ENCODE measurements at places on chromosomes 4 and X.

DNA sequence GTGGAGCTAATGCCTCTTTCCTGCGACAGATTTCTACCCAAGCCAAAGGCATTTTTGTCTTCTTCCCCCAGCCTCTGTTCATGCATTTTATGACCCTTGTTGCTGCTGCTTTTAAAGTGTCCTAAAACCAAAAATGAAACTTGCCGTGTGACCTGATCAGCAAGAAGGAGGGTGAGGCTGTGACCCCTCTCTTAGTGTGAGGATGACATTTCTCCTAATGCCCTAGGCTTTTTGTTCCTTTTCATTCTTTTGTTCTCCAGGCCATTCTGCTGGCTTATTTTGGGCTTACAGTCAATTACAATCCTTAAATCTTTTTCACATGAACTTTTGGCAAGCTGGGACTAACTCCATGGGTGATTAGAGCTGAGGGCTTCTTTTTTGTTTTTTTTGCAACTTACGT, 34.4 kb downstream of the PTTG2 start:
- no peak for DNase-seq

- no peak for DNase-seq
Observed at GRCh38 chr4:1234811-1235292, 14.1 kb downstream of the CTBP1 start.

GRCh38 chr4:37754410-37755185, 68.4 kb upstream of the RELL1 start:
- DNase-seq: no peak

DNA sequence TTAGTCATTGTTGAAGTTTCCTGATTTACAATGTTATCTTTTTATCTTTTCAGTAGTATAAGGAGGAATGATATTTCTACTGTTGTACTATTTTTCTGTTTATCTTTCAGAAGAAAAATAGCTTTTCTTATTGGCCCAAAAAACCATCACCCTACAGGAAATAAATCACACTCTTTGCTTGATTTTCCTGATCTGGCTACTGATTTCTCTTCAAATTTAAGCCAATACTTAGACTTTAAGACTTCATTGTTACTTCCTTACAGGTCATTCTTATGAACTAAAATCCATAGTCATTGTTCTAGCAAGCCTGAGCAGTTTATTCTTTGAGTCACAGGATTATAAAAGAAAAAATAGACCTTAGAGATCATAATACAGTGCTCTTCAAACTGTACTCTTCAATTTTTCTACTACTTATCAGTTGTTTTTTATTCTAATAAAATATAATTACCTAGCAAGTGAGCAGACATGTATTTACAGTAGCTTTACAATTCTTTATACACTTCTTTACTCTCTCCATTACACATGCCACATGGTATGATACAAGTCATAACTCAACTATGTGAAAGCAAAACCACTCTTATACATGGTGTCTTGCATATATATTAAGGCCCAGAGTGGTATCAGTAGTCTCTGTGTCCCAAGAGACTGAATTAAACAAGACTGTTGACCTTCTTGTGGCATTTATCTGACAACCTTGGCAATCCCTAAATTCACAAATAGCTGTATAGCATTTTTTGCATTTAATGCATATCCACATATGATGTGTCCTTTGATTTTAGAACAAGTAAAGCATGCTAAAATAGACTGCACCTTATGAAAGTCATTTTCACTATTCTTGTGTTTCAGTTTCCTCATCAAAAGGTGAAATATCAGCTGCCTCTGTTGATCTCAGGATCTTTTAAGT, 47.9 kb downstream of the TET2 start:
- DNase-seq: no peak

DNA sequence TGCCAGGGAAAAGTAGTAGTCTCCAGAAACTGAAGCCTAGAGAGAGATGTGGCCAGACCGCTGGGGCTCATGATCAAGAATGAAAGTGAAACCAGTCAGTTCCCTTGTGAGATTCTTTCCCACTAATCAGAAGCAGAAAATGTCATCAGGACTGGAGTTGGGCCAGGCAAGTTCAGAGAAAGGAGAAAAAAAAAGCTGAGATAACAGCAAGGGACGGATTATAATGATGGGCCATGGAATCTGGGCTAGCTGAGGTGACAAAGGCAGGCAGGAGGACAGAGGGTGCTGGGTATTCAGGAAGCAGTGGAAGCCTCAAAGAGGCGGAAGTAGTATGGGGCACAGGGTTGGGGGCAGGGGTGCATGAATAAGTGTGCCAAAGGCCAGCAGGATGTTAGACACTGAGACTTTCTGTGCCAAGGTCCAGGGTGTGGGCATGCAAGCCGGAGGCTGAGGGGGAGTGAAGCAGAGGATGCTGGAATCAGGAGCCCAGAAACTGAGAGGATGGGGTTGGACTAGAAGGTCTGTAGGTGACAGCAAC, 2.5 kb downstream of the CXorf38 start:
- DNase-seq: peak; percentile 73

DNA sequence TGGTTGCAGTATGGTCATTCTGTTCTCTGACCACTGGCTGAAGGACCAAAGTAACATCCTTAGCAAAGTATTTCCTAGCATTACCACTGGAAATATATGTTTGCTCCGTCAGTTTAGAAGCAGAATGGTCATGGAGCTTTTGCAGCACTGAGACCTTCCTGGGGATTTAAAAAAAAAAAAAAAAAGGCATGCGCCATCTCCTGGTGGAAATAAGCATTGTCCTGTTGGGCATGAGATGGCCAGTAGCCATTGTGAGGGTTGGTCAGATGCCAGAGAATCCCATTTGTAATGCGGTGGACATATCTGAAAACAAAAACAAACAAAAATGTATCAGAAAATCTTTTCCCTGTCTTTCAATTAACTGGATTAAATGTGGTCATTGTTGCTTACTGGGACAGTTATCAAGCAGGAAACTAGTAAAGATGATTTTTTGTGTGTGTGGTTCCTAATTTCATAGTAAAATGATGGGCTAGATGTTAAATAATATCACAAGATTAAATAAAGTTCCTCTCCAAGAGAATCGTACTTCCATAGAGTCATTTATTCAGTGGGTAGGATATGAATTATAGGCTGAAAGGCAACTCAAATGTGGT, 139.6 kb downstream of the SOWAHB start:
- no peak for DNase-seq

DNA sequence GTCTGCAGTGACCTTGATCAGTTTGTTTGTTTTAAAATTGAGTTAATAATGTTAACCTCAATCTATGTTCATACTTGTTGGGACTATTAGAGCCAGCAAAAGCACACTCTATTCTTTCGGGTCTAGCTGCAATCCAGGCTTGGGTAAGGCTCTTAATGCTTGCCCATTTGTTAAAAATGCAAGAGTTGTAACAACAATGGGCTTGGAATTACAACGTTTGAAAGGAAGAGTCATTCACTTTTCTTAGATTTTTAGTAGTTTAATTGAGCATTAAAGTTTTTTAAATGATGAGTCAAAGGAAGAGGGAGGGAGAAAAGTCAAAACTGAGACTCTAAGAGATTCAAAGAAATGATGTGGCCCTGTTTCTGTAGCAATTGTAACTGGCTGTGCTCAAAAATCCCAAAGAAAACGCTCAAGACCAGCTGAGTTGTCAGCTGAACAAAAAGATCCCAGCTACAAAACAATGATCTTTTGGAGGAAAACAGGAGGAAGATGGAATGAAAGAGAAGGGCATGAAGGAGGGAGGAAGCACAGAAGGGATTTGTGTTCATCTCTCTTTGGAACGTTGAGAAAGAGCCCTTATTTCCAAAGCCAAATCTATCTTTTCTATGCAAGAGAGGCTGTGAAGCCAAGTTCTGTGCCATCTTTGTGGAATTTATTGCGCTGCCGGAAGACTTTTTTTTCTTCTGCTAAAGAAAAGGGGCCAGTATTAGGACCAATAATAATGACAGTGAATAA, 5.5 kb downstream of the SCD5 start:
- DNase-seq: no peak

DNA sequence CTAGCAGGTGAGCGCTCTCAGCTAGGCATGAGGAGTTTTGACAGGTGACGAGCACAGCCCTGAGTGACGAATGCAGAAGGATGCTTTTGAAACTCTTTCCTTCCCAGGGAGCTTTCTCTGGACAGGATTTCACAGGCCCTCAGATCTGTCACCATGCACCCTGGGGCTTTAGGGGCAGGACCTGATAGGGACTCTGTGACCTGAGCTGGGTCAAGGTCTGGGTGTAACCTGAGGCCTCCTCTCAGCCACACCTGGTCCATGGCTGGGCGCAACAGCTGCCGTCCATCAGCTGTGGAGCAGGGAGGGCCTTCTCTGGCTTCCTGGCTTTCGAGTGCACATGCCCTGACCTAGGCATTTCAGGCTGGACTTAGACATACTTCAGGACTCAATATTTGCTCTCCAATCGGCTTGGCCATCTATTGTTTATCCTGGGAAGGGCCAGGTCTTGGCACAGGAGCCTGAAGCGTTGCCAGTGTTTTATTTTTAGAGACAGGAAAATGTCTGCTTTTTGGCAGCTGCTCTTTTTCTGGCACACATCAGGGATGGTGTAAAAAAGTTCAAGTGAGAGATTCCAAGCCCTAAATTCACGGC, 56.4 kb downstream of the C4orf51 start:
- DNase-seq: no peak

DNA sequence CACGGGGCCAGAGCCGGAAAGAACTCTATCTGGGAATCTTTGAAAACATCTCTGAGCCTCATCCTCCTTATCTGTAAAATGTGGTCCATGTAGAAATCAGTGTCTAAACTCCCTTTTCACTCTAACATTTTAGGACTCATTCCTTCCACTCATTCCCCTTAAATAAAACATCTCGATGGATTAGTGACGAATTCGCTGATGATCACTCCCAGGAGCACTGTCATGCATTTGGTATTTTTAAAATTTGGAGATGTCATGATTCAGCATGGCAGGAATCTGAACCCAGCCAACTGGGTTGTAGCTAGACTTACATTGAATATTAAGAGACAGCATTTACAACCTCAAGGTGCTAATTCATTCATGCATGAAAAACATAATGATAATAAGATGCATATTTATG, 88.1 kb downstream of the SPANXN3 start:
- DNase-seq: no peak
